NCI-H69 (cell line): ENCODE measurements at places on chromosomes 3 and 15.

DNA sequence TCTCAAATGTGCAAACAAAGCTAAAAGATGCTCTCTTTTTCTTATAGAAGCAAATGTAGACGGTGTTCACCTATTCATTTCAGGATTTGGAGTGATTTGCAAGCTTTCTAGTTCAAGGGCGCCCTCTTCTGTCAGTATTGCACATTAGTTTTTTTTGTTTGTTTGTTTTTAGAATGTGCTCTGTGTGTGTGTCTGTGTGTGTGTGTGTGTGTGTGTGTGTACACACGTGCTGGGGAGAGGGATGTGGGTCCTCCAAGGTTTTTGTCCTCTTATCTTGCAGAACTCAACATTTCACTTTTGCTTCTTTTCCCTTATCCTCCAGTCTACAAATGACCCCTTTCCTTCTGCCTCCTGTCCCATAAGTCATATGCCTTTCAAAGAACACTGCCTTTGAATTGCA, 23.5 kb downstream of the DNAH1 start:
- peak; percentile 79 for DNase-seq

DNA sequence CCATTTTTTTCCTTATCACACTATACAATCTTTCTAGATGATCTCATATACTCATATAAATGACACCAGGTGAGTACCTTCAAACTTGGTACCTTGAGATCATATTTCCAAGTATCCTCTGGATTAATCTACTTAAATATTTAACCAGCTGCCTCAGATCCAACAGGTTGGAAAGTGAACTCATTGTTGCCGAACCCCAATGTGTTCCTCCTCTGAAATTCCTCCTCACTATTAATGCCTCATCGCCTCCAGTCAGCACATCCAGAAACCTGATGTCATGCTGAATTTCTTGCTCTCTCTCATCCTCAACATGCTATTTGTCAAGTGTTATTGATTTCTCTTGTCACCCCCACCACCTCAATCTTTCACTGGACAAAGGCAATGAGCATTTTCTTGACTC, 221.8 kb downstream of the FMN1 start:
- no peak for DNase-seq

GRCh38 chr3:177973241-177973840, 562.9 kb upstream of the KCNMB2 start:
- DNase-seq = peak; percentile 32

DNA sequence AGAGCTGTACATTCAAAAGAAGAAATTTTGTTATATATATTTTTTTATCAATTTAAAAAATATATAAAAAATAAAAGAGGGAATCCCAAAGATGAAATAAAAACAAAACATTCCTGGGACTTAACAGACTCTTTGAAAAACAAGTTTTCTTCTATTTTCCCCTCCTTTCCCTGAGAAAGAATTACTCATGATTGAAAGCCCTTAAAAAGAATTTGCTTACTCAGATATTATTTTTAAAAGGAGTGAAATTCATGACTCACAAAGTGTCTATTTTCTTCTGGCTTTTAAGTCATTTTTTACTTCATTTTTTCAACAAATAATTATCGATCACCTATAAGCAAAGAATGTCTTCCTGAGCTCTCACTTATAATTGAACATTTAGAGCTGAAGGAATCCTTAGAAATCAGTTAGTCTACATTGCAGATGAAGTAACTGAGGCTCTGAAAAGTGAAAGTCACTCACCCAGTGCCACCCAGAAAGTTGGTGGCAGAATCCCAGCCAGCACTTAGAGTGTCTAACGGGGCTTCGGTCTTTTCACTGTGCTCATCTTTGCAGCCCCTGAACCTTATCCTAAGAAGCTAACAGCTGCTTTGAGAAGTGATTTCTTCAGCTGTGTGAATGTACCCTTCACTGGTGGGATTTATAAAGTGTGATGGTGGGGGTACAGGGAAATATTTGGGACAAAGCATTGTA, 42.5 kb upstream of the NUDT16 start:
- no peak for DNase-seq

DNA sequence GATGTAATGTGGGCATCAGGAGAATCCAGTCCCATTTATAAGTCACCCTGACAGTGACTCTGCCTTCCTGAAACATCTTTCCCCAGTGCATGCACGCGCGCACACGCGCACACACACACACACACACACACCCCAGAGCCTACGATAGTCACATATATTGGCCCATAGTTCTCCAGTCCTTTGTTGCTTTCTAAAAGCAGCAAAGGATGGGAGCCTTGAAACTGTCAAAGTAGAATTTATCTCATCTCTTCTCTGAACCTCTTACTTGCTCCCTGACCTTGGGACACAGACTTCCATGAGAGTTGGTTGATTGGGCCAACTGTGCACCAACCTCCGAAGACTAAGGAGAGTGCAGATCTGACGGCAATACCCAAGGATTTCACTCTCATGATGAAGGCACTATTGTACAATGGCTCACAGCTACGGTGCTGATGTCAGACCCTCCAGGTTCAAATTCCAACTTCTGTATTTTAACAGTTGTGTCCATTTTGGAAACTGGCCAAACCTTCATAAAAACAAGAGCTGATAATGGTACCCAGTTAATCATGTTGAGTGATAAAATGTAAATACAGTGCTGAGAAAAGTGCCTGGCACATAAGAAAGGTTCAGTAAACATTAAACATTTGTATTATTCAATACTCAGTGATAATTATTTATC, 8.3 kb downstream of the CPA3 start:
- DNase-seq = peak; percentile 85

DNA sequence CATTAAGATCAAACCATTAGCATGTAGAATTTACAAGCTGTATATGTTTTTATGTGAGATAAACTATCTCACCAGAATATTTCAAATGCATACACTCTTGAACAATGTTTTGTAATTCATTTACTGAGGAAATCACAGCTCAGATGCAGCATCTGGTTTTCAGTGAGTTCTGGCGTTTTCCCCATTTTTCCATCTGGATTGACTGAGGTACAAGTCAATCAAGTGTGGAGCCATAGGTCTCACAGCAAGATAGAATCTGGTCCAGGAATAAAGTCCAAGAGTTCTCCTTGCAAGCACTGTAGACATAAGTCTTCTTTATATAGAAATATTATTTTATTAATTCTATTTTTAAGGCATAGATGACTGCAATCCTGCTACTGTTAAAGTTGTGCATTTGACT, 219.3 kb downstream of the ZBBX start:
- DNase-seq = no peak

DNA sequence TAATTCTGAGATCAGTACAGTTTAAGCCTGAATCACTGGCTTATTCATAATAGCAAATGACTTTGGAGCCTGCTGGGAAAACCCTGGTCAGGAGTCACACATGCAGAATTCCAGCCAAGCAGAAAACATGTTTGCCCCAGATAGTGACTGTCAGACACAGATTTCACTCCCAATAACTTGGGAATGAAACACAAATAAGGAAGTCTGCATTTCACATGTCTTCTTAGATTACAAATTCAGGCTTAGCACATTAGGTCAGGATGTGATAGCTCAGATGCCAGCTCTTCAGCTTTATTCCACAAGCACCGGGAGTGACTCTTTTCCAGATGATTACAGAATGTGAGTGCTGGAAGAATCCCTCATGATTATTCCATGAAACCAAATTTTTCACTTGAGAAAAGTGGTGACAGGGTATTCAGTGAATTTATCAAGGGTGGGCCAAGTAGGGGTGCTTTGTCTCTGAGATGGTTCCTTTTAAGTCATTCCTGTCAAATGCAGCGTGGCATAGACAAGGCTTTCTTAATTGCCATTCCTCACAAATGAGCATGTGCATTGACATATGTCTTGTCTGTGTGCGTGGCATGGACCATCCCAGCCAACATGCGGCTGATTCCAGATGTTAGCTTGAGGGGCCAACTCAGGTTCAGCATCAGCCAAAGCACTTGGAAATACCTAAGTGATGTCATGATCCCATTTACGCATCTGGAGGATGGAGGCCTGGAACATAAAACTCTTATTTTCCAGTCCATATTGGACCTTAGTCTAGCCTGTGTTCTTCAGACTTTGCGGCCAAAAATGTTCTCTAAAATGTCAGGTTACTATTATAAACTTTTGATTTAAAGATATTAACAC, 191.0 kb downstream of the EPHB1 start:
- no peak for DNase-seq

GRCh38 chr3:44418549-44418948, 58.9 kb downstream of the ZNF445 start:
- peak; percentile 13 for DNase-seq

- DNase-seq = no peak
Measured at GRCh38 chr3:4588466-4588865, 95.3 kb downstream of the ITPR1 start.

DNA sequence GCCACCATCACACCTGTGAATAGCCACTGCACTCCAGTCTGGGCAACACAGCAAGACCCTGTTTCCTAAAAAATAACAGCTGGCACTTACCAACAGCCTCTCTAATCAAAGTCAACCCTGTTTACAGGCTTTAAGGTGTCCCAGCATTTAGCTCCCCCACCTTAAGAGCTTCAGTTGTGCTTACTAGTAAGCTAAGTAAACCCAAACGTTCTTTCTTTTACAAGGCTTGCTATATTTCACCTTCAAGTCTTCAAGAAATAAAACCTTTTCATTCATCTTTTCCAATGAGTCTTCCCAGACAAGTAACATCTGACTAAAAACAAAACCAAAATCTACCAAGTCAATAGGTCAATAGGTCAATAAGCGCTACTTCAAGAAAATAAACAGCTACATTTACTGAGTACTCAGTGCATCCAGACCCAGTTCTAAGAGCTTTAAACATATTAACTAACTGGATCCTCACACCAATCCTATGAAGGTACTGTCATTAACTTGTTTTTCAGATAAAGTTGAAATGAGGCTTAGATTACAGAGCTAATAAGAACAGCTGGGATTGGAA, 62.4 kb downstream of the PBRM1 start:
- DNase-seq = no peak

- no peak for DNase-seq
Measured at GRCh38 chr3:187734841-187735240, 10.4 kb downstream of the BCL6 start.

- peak; percentile 97 for DNase-seq
Measured at GRCh38 chr15:27538325-27538724, 560.8 kb downstream of the OCA2 start.

GRCh38 chr15:39951561-39951960, 17.6 kb downstream of the EIF2AK4 start:
- peak; percentile 48 for DNase-seq

DNA sequence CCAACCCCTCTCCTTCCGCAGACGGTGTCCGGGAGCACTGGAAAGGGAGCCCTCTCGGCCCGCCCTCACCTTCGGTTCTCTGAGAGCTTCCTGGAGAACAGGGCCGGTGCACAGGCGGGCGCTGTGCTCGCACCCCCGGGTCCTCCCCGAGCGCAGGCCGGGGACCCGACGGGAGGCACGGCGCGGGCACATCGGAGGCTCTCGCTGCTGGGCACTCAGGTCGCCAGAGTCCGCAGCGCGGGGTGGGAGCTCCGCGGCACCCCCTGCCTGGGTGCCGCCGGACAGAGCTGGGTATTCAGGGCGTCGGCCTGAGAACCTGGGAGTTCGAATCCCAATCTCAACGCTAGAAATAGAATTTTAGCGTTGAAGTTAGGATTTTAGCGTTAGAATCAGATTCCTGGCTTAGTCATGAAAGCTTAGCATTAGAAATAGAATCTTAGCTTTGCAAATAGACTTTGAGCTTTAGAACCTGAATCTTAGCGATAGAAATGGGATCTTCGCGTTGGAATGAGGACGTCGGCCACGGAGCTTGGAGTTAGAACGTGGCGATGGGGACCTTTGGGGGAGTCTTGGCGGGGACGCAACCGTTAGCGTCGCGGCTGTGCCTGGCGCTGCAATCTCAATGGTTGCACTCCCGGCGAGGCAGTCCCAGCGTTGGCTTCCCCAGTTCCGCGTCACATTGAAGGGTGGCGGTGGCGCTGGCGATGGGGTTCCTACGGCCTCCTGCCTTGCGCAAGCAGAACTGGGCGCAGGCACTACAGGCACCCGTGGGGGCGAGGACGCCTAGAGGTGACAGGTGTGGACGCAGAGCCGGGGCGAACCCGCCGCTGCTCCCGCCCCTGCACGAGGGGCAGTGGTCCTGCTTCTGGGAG, 549 bp downstream of the TRH start:
- no peak for DNase-seq

GRCh38 chr3:65516998-65517397, 521.7 kb downstream of the MAGI1 start:
- no peak for DNase-seq

DNA sequence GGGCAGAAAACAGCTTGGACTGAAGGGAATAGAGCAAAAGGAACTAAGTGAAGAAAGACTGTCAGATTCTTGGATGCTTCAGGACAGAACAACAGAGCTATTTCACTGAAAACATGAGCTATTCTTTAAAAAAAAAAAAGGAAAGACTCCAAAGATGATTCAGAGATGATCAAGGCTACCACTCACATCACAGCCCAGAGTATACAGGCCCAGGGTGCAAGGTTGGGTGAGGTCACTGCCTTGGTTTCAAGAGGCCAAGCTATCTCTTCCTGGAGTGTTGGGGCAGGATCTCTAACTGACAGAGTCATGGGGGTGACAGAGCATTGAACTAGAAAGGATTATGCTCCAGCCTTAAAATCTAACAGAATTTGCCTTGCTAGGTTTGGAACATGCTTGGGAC, 118.1 kb downstream of the AGBL1 start:
- no peak for DNase-seq

- no peak for DNase-seq
Measured at GRCh38 chr3:195257454-195258448, 13.2 kb downstream of the XXYLT1 start.

GRCh38 chr15:31080591-31081014, 20.9 kb downstream of the TRPM1 start:
- peak; percentile 30 for DNase-seq

- peak; percentile 51 for DNase-seq
Measured at GRCh38 chr15:101255051-101255395, 3.2 kb upstream of the CHSY1 start.

- no peak for DNase-seq
Measured at GRCh38 chr3:13009132-13009945, 63.9 kb downstream of the IQSEC1 start.

GRCh38 chr3:115040673-115041286, 106.3 kb downstream of the ZBTB20 start:
- DNase-seq = peak; percentile 45

DNA sequence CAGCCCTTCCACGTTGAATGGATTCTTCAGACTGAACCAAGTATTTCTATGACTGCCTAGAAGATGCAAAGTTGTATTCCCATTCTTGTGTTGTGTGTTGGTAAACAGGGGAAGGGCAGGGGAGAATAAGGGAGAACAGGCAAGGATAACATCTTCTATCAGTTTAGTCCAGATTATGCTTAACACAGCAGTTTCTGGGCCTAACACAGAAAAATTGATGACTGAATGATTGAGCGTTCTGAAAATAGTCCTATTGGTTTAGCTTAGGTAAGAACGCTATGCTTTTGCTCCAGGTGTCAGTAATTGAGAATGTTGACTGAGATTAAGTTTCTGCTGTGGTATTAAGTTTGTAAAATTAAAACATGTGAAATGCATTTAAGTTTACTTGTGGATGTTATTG, 8.6 kb downstream of the FOXB1 start:
- DNase-seq = no peak

DNA sequence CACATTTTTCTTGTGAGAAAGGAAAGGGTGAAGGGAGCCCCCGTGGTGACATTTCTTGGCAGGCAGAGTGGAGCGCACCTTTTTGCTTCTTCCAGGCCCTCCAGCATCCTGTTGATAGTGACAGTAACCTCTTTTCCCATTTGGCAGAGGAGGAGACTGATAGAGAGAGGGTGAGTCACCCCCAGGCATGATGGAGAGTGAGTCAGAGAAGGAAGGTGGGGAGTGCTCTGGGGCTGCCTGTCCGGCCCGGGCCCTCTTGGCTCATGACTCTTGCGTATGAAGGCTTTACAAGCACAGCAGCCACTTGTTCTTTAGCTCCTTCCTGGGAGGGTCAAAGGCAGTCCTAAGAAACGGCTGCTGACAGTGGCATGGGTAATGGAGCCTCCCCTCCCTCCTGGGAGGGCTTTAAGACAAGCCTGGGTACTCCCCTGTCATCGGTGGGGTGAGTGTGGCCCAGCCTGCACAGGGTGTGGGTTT, 16.0 kb downstream of the ANKRD63 start:
- DNase-seq = no peak
